Suprapubic skin (tissue), 4 donors: ENCODE measurements at places on chromosomes 7 and 10. TPM values are rescaled to one million over a fixed set of nuclear protein-coding genes. Genes with fewer than 3 reads are reported as not detected.

DOCK4 gene
- total RNA-seq, result 7.5 TPM

HTRA1 gene
- total RNA-seq, result 80.3 TPM

HELLS gene
- 10.9 TPM for total RNA-seq

GARIN1A gene
- 3.5 TPM for total RNA-seq

TAS2R5 gene
- 5.8 TPM for total RNA-seq

C10orf143 gene
- total RNA-seq, result 4.0 TPM

DNAJC12 gene
- total RNA-seq, result not detected

KIF5B gene
- total RNA-seq, result 104 TPM

STEAP1B gene
- not detected for total RNA-seq

NUB1 gene
- total RNA-seq, result 40.8 TPM

PIP gene
- total RNA-seq, result 1,038 TPM

SFTPA1 gene
- total RNA-seq, result not detected

SH2D4B gene
- not detected for total RNA-seq

MCMBP gene
- total RNA-seq, result 55.2 TPM

C10orf67 gene
- 1.5 TPM for total RNA-seq

GPC2 gene
- 21.5 TPM for total RNA-seq

EVX1 gene
- total RNA-seq, result not detected

VPS50 gene
- 21.5 TPM for total RNA-seq

OR2A42 gene
- not detected for total RNA-seq

IRF5 gene
- total RNA-seq, result 15.1 TPM

SPDYE11 gene
- not detected for total RNA-seq

HKDC1 gene
- not detected for total RNA-seq

FAM24B gene
- total RNA-seq, result 10.0 TPM

NAT16 gene
- total RNA-seq, result not detected

TAS2R3 gene
- total RNA-seq, result 5.5 TPM

GIMAP7 gene
- total RNA-seq, result 7.6 TPM
